GM12878 (cell line): ENCODE measurements at places on chromosomes 6 and 20. TPM values are rescaled to one million over a fixed set of nuclear protein-coding genes. Genes with fewer than 3 reads are reported as not detected.
A peak's percentile ranks its signal among the peaks of the same experiment; 100 is the strongest.

The ZC3H12D gene
- 14.1 and 15.7 TPM in 2 replicates for total RNA-seq

The TNNC2 gene
- not detected in 2 replicates for total RNA-seq

The DNAH8 gene
- total RNA-seq = 0.11 and 0.21 TPM in 2 replicates

DNA sequence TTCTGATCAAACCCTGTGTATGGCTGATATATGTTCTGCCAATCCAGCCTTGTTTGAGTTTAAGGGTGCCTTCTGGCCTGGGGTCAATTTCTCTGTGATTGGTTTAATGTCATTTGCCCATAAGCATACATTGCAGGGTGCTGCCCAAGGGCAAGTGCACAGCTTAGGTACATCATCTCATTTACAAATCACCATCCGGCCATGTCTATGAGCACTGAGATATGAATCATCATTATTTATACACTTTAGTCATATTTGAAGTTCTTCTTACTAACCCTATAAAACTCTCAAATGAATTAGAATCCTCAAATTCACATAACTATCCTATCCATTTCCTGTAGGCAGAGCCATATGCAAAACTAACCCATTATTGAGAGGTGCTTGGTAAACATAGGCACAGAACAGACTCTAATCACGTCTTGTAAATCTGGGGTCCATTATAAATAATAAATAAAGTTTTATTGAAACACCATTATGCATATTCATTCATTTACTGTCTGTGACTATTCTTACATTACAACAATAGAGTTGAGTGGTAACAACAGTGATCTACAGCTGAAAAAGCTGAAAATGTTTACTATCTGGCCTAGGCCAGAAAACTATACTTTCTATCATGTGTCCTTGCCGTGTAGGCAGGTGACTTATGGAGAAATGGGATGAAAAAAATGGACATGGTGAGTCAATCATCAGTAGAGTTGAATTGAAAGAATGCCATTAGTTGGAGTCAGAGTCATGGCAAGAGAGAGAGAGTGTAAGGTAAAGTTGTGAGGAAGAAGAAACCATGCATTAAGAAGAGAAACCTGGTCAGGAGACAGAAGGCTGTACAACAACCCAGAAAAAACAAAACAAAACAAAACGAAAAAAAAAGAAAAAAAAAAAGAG, 25.0 kb downstream of the KCNQ5 start:
- H3K36me3 ChIP-seq = no peaks in the 10 kb centered on the region; the same call in 1 of the 2 replicates
- H3K27ac ChIP-seq = no peak overlapping the region
- no peak overlapping the region for H3K4me3 ChIP-seq
- no peaks in the 10 kb centered on the region for H3K27me3 ChIP-seq
- H3K4me1 ChIP-seq = peaks cover 12% of the 10 kb centered on the region; the same call in 1 of the 2 replicates

DNA sequence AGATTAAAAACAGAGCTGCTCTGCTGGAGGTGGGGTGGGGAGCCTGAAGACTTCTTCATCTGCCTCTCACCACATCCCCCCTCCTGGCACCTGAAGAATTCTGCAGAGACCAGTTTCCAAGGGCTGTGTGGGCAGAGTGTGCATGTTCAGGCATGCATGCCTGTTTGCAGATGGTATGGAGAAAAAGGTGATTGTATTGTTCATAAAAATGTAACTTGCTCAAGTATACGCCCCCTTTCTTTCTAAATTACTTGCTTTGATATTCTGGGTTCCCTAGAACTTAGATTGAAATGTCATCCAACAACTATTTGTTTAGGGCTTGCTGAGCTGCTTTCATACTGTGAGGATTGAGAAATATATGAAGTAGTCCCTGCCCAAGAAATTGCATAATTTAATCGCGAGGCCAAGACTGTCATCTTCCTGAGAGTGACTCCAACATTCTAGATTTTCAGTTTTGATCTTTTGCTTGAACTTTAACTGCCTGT, 83.6 kb downstream of the LCA5 start:
- DNase-seq = no peak
- H3K4me3 ChIP-seq = no peak overlapping the region
- no peaks in the 10 kb centered on the region for H3K27me3 ChIP-seq
- H3K27ac ChIP-seq = no peak overlapping the region

DNA sequence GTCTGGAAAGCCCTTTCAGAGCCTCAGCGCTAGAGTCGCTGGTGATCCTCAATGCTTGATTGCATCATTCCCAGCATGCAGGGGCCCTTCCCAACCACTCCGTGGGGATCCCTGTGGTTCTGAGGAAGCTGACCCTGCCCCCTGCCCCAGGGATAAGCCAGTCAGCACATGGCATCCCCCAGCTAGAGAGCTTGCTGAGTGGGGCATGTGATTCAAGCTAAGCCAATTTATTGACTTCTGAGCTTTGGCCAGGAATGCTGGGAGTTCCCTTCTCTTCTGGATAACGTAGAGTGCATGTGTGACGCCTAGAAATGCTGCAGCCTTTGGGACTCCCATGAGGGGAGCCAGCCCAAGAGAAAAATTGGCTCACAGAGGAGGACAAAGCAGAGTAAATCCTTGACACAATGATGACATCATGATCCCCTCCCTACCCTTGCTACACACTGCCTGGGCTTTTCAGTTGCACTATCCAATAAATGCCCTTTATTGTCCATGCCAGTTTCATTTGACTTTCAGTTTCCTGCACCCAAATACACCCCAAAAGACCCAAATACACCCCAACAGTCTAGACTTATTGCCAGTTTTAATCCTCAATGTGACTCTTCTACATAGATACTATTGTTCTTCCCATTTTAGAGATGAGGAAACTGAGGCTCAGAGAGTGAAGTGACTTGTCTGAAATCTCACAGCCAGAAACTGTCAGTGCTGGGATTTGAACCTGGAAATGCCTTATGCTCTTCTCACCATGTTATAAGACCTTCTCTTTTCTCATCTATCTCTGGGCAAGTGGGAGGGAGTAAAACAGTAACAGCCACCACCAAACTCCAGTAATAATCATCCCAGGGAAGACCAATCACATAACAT, 34.3 kb downstream of the KCNB1 start:
- H3K36me3 ChIP-seq = no peaks in the 10 kb centered on the region
- H3K4me1 ChIP-seq = no peaks in the 10 kb centered on the region
- peaks cover 5% of the 10 kb centered on the region; the same call in 1 of the 2 replicates for H3K27me3 ChIP-seq
- H3K27ac ChIP-seq = no peak overlapping the region
- H3K4me3 ChIP-seq = no peak overlapping the region

GRCh38 chr20:54382419-54382818, 93.0 kb upstream of the DOK5 start:
- H3K36me3 ChIP-seq = no peaks in the 10 kb centered on the region
- H3K27me3 ChIP-seq = no peaks in the 10 kb centered on the region; the same call in none of the 2 replicates
- no peaks in the 10 kb centered on the region for H3K4me1 ChIP-seq
- DNase-seq = no peak
- H3K27ac ChIP-seq = no peak overlapping the region

GRCh38 chr6:81865712-81866111, 113.2 kb upstream of the TENT5A start:
- H3K27me3 ChIP-seq = no peaks in the 10 kb centered on the region
- no peak overlapping the region for H3K27ac ChIP-seq
- no peak for DNase-seq

DNA sequence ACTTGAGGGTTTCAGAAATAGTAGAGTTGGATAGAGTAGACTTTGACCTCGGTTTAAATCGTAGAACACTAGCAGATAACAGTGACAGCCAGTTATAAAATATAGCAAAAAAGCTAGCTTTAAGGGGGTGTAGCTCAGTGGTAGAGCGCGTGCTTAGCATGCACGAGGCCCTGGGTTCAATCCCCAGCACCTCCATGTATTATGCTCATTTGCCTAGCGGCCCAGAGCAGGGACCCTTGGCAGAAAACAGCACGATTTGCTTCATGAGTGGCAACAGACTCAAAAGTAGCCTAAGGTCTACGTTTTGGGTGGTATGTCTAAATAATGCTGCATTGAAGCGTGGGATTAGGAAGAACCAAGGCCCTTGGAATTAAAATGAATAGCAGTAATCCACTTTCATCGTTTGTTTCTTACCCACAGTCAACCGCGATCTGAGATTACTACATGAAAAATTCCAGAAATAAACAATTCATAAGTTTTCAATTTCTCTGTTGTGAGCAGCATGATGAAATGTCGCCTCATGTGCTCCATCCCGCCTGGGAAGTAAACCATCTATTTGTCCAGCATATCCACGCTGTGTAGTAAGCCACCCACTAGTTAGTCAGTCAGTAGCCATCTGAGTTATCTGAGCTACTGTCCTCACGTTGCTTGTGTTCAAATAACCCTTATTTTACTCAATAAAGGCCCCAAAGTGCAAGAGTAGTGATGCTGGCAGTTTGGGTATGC, 184.9 kb downstream of the GPX5 start:
- DNase-seq = no peak
- H3K27ac ChIP-seq = no peak overlapping the region
- H3K4me3 ChIP-seq = peak overlapping the region; percentile 8; the same call in 1 of the 2 replicates
- no peaks in the 10 kb centered on the region for H3K4me1 ChIP-seq
- no peaks in the 10 kb centered on the region for H3K36me3 ChIP-seq

DNA sequence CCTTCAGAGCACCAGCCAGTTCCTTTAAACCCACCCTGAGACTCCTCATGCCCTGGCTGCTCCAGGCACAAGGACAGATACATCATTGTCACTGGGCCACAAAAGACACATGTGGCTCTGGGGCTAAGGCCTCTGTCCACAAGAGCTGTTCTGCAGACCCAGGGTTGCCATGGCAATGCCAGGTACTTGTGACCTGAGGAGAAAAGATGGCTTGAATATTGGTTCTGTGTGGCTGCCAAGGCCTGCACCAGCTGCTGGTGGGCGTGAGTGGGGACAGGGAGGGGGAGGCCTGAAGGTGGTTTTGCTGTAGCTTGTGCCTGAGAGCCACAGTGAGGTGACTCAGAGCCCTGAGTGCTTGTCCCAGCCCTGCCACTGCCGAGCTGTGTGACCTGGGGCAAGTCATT, 31.8 kb downstream of the SAYSD1 start:
- H3K36me3 ChIP-seq = no peaks in the 10 kb centered on the region
- H3K4me1 ChIP-seq = peaks cover 10% of the 10 kb centered on the region
- no peak overlapping the region for H3K27ac ChIP-seq
- no peak overlapping the region for H3K4me3 ChIP-seq
- peaks cover 2% of the 10 kb centered on the region for H3K27me3 ChIP-seq

DNA sequence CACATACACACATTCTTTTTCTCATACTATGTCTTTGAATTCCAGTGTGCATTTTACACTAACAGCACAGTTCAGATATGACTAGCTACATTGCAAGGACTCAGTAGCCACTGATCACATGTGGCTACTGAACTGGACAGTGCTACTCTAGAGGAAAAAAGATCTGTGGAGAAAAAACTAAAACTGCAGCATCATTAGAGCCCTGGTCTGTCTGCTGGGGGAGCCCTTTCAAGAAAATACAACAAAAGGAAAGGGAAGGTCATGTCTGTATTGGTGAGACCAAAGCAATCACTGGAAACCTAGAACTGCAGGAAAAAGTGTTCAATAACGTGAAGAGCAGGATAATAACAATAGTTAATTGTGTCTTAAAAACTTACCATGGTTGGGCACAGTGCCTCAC, 132.3 kb upstream of the JARID2 start:
- H3K4me3 ChIP-seq = no peak overlapping the region
- DNase-seq = no peak
- H3K27ac ChIP-seq = no peak overlapping the region

- H3K27ac ChIP-seq = no peak overlapping the region
- no peak overlapping the region for H3K4me3 ChIP-seq
- no peaks in the 10 kb centered on the region for H3K36me3 ChIP-seq
- no peaks in the 10 kb centered on the region for H3K4me1 ChIP-seq
- DNase-seq = no peak
These were observed 6.7 kb upstream of the CLIC5 start for GRCh38 chr6:46022106-46022948.
